ENCODE measurements at places on chromosomes 7 and 10.

- no peak for DNase-seq
These were observed 915.8 kb downstream of the TYW1 start for GRCh38 chr7:67912437-67912836.

GRCh38 chr10:30170814-30171213 is 111.4 kb upstream of the JCAD start:
- no peak for DNase-seq

DNA sequence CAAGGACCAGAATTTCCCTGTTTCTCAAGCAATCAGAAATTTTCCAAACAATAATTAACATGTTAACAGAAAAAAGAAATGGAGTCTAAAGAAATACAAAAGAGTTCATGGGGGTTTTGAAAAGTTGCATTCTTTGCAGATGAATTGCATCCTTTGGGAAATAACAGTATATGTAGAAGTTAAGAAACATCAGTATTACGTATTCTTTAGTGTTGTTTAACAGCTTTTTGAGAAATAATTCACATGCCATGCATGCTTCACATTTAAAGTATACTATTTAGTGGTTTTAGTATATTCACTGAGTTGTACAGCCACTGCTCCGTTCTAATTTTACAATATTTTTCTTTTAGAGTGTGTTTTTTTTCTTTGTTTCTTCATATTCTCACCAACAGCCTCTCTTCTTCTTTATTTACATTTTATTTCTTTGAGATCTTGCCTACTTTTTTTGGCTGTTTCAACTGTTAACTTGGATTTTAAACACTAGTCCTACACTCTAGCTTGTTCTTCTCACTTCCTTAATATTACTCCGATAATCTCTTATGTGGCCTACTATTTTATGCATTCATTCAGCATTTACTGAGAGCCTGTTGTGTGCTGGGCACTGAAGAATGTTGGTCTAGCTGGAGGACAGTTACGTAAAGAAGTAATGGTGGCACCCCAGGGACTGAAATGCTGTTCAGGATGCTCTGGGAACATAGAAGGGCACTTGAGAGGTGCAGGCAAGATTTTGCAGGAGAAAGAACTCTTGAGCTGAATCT is 330.1 kb downstream of the EXOC4 start:
- no peak for DNase-seq

DNA sequence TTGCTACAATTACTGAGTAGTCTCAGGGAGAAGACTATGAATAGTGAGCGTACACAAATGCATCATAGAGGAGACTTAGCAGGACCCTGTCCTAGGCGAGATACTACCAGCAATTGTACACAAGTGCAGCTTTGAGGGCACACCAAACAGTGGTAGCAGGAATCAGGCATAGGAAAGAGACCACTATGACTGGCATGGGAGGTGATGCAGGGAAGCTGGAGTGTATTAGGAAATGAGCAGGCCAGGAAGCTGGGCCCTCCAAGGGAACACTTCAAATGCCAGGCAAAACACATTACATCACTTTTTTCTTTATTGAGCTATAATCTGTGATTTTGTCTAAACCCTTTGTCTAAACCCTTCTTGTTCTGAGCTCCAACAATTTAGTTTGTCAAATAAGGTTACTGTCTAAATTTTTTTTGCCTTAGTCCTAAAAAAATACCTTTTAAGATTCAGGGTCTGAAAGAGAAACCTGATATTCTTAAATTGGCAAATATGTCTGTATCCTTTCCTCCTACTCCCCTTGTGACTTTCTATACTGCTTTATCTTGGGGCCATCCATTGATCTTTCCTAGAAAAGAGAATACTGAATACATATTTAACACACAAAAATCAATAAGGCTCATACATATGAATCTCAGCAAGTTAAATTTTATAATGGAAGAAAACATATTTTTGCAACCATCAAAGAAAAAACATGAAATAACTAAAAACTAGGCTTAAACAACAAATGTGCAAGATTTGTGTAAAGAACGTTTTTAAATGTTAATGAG is 193.8 kb upstream of the PHYHIPL start:
- DNase-seq: no peak

- DNase-seq: no peak
These were observed at the start of gene SNX10 for GRCh38 chr7:26291699-26292538. SNX10 (plus strand) TSS chr7:26291862; CDS start chr7:26346443, 54,581 bp downstream.

DNA sequence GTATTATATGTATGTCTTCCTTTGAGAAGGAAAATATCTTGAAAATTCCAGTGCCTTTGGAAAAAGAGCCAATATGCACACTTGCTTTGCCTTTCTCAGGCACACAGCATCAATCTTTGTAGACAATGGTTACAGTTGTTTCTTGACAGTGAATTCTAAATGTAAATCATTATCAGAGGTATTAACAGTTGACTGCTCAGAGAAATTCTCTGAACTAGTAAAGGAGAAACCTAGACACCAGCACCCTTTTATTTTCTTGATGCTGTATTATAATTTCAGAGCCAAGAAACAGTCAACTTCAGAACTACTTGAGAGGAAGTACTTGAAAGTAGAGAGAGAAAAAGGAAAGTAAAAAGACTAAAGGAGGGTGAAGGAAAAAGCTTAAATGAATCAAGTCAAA is 185.8 kb upstream of the SMIM30 start:
- DNase-seq: no peak

DNA sequence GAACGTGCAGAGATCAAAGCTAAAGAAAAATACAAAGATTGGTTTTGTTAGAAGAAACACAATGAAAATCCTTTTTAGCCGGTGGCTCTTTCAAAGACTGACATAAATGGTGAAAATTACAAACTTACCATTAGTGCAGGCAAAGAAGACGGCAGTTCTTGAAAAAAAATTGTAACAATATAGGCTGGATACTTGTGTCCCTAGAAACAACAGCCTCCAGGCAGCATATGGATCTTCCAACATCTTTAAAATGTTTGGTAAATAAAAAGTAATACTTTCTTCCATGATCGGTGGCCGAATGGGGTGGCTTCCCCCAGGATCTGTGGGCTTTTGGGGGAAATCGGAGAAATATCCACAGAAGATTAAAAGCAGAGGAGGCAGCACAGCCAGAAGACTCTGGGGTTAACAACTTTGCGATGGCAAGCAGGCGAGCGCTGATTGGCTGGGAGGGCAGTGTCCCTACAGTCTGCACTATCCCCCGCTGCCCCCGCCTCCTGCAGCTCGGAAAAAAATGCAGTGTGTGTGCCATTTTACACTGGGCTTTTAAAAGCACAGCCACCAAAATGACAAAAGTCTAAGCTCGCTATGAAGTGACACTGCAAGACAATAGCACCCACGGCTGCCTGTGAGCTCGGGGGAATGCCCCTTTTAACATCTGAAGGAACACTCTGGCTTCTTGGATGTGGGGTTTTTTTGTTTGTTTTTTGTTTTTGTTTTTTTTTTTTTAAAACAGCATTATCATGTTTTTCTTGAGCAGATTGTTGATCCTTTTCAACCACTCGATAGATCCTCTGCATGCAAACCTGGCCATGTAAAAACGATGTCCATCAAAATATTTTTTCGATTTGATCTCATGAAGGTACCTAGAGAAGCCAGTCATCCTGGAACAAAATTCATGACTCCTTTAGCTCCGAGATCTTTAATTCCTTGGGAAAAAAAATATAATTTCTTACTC is 31.7 kb upstream of the EPC1 start:
- DNase-seq: peak; percentile 97

DNA sequence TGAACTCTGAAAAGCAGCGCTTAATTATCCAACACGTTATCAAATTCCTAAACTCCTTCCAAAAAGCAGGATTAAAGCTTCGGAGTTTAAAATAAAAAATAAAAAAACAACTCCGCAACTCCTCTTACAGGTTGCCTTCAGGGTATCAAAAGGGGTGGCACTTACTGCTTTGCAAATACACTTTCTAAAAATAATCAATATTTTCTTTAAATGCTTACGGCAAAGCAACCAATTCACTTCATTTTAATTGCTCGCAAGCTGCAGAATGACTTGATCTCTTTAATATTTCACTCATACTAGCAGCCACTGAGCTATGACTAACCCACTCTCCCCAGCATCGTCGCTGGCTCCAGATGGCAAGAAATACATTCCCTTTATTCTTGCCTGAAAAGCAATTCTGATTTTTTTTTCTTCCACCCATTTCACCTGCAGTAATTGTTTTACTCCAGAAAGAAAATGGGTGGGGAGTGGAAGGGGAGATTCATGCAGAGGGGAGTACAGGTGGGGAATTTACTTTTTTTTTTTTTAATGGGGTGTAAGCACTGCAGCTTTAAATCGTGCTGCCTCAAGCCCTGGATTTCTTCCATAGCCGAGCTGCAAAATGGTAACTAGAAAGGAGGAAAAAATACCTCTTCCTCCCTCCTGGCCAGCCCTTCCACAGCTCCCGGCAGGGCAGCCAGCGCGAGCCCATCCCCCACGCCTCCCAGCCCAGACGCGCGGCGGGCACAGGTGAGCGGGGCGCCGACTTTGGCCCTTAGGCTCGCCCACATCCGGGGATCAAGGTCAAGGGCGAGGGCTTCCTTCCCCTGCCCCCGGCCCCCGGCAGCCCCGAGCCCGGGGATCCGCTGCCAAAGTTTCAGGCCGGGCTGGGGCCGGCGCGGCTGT is 54.2 kb upstream of the FHIP2A start:
- no peak for DNase-seq

DNA sequence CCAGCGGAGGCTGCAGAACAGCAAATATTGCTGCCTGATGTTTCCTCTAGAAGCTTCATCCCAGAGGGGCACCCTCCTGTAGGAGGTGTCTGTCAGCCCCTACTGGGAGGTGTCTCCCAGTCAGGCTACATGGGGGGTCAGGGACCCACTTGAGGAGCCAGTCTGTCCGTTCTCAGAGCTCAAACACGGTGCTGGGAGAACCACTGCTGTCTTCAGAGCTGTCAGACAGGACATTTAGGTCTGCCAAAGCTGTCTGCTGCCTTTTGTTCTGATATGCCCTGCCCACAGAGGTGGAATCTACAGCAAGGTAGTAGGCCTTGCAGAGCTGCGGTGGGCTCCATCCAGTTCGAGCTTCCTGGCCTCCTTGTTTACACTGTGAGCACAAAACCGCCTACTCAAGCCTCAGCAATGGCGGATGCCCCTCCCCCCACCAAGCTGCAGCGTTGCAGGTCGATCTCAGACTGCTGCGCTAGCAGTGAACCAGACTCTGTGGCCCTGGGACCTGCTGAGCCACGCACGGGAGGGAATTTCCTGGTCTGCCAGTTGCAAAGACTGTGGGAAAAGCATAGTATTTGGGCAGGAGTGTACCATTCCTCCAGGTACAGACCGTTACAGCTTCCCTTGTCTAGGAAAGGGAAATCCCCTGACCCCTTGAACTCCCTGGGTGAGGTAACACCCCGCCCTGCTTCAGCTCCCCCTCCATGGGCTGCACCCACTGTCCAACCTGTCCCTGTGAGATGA is 17.7 kb upstream of the MINDY3 start:
- DNase-seq: no peak

DNA sequence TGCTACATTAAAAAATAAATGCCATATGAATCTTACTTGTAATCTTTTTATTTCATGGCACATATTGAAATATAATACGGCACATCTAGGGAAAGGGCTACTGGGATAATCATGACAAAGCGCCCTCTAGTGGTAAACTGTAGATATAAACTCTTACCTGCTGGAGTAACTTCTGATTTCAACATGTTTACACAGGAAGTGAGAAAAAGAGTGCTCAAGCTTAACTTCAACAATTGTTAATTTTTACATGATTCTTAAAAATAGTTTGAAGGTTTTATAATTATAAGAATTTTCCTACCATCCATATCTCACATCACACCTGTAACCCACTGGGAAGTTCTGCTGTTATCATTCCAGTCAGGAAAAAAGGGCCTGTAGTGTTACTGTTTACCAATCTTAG is 2.0 kb upstream of the HEPACAM2 start:
- no peak for DNase-seq

GRCh38 chr10:44771233-44771995 is 139.7 kb upstream of the TMEM72 start:
- no peak for DNase-seq

GRCh38 chr7:4612939-4613841 is 68.9 kb upstream of the FOXK1 start:
- peak; percentile 75 for DNase-seq

GRCh38 chr10:132162021-132162531 is 24.7 kb upstream of the DPYSL4 start:
- no peak for DNase-seq

GRCh38 chr10:99708428-99709012 is 23.4 kb downstream of the COX15 start:
- no peak for DNase-seq

DNA sequence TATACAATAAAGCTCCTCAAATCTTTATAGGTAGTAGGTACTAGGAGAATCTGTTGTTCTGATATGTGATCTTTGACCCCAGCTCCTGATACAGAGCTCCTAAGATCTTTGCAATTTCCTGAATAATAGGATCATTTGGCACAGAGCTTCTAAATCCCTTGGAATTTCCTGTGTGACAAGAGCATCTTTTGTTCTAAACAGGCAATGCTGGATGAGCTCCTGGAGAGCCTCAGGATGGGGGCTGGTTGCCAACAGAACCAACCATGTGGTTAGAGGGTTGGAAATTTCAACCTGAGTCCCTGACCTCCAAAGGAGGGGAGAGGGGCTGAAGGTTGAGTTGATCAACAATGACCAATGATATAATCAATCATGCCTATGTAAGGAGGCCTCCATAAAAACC is 629.0 kb downstream of the CCSER2 start:
- no peak for DNase-seq

- DNase-seq: no peak
These were observed 19.3 kb downstream of the AP5Z1 start for GRCh38 chr7:4794591-4795350.

DNA sequence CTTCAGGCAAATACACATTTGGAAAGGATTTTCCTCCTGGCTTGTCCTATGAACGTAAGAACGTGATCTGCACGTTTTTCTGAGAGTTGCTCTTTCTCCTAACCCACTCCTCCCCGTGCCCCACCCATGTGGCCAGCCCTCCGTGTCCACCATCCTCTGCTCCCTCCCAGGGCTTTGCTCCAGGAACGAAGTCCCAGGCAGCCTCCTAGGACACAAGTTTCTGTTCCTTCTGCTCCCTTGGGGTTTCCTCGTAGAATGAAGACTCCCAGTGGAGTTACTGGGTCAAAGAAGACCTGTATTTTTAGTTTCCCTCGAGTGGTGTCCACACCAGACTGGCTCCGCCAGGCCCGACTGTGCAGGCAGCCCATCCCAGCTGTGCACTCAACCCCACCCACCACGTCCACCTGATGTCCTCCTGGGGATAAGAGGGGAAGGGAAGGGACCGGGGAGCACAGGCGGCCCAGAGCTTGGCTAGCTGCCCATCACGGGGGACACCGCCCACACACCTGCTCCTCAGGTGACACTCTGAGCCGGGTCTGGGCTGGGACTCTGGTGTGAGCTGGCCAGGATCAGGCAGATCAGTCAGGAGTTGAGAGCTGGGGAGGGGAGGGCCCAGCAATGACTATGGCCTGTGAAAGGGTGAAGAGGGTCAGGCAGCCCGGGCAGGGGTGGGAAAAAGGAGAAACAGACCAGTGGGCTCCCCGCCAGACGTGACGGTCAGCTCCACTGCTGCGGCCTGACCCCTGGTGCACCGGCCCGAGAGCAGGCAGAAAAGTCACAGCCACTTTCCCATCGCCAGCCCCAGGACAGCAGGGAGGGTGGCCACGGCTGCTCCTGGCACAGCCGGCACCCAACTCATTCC is 54.3 kb upstream of the PPP2R2D start:
- no peak for DNase-seq
